Natural killer cell treated with Interleukin-12 subunit alpha and Interleukin-12 subunit beta and Interleukin-15 and Interleukin-18, amount 100 ng/mL, for 72 hours (primary cell): ENCODE measurements at places on chromosomes 1 and 21.

DNA sequence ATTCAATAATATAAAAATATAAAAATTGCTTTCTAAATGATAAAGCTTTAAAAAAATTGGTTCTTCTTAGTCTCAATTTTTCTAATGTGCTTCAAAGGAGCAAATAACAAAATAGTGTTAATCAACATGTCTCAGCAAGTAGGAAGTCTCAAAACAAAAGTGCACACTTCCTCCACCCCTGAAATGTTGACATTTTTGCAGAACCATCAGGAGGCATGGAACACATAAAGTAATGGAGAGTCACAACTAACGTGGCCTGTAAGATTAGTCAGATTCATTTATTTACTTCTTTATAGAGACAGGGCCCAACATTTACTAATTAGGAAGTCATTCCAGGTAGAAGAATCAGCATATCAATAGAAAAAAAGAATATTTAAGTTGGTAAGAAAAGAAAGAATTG is 34.9 kb upstream of the FMO2 start:
- no peak for DNase-seq

DNA sequence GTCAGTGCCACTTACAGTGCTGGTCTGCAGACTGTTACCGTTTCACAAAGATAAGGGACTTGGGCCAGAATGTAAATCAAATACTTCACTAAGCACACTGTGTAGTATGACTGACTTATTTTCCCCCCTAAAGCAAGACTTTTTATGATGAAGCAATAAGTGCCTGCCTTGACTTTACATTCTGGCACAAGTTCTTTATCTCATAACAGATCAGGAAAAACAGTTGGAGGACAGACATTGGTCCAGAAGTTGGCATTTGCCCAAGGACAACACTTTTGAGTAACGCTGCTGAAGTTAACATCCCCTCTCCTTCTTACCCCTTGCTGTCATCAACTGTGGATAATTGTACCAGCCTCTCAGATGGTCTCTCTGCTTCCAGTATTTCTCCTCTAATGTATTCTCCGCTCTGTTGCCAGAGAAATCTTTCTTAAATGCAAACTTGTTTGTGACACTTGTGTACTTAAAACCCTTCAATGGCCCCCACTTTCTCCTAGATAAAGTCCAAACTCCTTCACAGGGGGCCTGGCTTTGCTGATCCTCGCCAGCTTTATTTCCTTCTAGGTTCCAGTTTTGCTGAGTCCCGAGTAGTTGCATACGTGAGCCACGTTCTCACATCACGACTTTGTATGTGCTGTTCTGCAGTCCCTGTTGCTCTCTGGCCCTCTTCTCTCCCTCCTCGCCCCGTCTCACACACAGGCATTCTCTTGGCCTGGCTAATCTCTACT is 45.7 kb downstream of the S1PR1 start:
- DNase-seq, result no peak

DNA sequence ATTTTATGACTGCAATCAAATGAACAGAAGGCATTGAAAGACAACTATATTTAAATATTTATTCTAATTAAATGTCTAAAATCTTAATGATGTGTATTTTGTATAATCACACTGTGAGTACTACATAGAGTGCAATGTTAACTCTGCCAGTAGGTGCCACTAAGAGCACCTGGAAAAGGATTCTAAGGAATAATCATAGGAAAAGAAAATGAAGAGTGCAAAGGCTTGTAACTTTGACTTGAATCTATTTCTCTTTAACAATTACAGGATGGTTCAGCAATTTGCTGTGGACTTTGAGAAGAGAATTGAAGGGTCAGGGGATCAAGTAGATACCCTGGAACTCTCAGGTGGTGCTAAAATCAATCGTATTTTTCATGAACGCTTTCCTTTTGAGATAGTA is 200.4 kb downstream of the DNM3 start:
- DNase-seq, result no peak

DNA sequence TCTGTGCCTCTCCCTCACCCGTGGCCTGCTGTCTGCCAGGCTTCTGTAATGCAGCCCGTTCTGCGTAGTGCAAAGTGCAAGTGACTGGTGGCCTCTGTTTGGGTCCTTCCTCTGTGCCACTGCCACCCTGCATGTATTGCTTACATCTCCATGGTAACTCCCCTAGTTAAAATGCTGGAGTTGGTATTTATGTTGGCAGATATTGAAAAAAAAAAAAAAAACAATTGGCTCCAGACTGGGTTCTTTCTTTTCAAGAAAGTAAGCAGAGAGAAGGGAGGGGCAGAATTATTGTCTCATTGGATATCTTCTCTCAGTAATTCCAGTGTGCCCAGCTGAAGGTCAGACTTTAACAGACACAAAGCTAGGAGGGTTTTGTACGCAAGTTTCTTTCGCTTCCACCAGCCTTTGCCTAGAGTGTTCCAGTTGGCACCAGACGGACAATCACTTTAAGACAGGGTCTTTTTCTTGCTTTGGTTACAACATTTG is 242.3 kb downstream of the PBX1 start:
- no peak for DNase-seq

DNA sequence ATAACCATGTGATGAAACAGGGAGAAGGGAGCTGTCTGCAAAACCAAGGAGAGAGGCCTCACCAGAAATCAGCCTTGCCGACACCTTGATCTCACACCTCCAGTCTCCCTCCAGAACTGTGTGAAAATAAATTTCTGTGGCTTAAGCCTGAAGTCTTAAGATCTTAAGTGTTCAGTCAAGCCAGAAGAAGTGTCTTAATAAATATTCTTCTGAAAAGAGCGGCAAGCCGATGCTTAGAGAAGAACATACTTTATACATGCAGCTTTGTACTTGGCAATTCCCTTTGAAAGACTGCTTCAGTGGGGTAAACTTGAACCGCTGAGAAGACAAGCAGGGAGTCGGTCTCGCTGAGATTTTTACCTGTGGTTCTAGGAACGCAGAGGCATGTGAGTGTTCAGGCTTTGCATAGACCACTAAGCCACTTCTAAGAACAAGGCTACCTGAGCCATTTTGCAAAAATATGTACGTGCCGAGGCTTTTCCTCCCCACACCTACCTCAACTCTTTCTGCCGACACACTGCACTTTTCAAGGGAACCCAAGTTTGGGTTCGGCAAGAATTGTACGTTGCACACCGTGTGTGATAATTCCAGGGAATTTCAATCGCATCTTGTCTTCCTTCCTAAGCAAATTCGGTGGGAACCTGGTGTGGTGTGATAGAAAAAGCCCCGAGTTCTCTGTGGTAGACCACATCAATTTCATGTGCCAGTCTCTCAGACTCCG is 3.4 kb downstream of the RUNX1 start:
- peak; percentile 70 for DNase-seq

GRCh38 chr1:36831186-36831810 is 203.0 kb downstream of the GRIK3 start:
- no peak for DNase-seq

GRCh38 chr1:198788561-198789064 is 149.8 kb downstream of the PTPRC start:
- peak; percentile 67 for DNase-seq

DNA sequence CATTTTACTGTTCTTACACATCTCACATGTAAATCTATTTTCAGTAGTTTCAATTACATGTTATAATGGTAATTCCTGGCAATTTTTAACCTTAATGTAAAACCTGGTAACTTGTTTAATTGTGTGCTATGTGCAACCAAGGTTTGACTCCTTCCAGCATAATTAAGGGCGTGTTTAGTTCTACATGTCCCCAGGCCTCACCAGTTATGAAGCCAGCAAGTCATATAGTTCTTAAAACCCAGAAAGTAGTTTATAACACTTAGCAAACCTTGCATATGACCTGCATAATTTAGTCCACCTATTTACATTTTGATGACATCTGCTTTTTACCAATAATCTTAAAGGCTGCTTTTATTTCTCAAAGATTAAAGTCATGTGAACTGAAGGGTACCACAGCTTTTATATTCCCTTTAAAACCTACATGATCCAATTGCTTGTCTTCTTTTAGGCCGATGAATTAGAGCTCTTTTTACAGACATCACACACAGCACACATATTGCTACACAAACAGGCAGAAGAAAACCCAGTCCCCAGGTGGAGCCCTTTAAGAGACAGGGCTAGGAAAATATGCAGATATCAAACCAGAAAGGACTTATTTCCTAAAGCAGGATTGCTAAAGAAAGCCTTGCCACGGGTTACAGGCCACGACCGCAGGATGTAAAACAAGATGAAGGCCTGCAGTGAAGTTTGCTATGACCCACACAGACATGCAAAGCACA is 23.2 kb upstream of the SYCP1 start:
- DNase-seq, result no peak

DNA sequence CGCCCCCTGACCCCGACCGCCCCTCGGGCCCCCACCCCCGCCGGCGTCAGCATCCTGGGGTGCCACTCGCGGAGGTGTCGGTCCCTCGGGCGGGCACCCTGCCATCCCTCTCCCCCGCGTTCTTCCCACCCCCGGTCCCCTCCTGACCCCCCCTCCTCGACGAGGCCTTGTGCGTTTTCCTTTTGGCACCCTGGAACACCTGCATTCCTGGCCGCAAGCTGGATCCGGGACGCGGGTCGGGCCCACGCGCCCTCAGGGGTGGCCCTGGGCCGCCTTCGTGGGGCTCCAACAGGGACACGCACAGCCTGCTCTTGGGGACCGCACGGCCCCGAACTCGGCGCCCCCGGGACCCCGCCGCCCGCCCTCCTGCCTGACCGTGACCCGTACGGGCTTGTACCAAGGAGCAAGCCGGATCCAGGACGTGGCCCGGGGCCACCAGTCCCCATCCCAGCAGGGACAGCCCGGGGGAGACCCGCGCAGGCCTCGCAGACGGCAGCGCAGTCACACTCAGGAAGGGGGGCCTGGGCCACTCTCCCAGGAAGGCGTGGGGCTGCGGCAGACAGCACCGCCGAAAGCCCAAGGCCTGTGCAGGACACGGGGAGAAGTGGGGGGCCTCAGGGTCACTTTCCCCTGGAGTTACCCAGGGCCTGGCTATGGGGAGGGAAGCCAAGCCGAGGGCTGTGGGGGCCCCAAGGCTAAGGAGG is 579 bp upstream of the SLC19A1 start:
- no peak for DNase-seq

DNA sequence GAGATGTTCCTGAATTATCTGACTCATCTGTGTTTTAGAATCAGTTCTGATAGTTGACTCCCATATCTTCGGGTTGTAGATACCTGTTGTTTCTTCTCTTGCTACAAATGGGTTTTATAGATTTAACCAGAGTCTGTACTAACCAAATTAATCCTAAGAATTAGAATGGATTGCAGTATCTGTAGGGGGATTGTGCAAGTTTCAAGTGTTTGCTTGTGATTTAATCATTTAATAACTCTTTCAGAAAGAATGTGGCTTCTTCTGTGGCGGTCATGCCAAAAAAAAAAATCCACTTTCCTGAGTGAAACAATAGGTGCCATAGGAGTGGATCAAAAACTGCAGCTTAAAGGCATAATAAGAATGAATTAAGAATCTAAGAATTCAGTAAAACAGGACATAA is 9.4 kb downstream of the IPO9 start:
- DNase-seq, result no peak
